ENCODE measurements at places on chromosomes 2 and 18. TPM values are rescaled to one million over a fixed set of nuclear protein-coding genes. Genes with fewer than 3 reads are reported as not detected.
A peak's percentile ranks its signal among the peaks of the same experiment; 100 is the strongest.

CD8B gene
- not detected for total RNA-seq

FBXO15 gene
- total RNA-seq, result 0.51 TPM

WIPF1 gene
- total RNA-seq, result 11.9 TPM

CHRNA1 gene
- 541 TPM for total RNA-seq

SULT1C4 gene
- total RNA-seq, result not detected

RASGRP3 gene
- total RNA-seq, result 9.4 TPM

MRO gene
- total RNA-seq, result not detected

FKBP7 gene
- 51.6 TPM for total RNA-seq

SUCLG1 gene
- 49.6 TPM for total RNA-seq

C2orf69 gene
- total RNA-seq, result 23.2 TPM

TXNDC2 gene
- total RNA-seq, result 0.63 TPM

DNA sequence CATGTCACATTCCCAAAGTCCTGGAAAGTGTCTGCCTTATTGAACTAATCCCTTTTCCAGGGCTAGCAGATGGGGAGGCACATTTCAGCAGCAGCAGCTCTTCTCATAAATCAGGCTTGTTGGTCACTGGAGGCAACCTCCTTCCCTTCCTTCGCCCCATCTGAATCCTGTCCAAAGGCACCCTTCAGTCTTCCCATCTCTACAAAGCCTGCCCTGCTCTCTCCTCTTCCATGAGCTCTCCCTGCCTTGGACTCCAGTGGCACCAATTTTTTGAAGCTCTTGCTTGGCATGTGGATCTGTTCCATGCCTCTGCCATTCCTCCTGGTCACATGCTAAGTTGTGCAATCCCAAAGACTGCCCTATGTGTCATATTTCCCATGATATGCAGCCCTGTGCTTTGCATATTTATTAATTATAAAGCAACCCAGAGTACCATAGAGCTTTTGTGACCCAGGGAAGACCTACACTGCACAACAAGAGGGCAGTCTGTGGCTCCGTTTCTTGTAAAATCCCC, 70.3 kb downstream of the ANTXR1 start:
- peak; percentile 68 for DNase-seq

GRCh38 chr18:11047156-11047555, 102.2 kb downstream of the PIEZO2 start:
- peak; percentile 22 for DNase-seq

DNA sequence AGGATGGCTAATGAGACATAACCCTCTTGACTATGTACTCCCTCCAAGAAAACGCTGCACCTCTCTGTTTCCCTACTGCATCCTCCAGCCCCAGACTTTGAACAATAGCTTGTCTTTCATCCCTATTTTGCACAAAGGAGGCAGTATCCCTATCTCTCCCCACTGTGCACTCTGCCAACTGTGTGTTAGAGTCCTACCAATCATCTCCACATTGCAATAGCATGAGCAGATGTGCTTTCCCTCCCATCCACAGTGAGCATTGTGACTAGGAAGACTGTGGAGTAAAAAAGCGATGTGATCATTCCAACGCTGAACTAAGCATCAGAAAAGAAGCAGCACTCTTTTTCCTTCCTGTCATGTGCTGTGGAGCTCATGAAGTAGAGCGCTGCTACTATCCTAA, 206.3 kb upstream of the GULP1 start:
- no peak for DNase-seq

GRCh38 chr2:38581193-38582147, 21.3 kb downstream of the HNRNPLL start:
- DNase-seq, result peak; percentile 73

DNA sequence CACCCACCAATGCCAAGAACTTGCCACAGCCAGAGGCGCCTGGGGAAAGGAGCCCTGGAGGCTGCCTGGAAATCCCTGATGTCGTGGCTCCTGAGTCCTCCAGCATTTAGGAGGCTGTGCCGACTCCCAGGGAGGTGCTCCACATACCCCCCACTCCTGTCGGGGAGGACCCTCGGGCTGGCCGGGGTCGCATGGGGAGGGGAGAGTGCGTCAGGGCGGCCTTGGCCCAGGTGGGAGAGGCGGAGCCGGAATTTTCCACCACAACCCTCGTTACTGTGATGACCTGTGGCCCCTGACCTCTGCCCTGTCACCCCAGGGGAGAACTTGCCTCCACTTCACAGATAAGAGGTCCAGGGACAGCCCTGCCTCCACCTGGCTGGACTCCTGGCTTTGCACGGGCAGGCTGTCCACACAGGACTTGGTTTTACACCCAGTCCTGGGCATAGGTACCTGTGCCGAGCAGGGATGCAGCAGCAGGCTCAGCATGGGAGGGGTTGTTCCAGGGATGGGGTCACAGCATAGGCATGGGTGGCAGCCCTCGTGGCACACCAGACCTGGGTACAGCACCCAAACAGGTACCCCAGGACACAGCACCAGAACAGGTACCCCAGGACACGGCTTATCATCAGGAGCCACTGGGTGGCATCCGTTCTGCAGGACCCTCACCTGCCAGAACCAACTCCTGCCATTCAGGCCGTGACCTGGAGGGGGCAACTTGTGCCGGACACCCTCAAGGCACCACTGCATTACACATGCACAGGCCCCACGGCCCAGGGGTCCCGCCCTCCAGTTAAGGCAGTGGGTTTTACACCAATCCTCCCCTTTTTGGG, 12.3 kb upstream of the AGXT start:
- no peak for DNase-seq

GRCh38 chr2:30686000-30686399, 121.2 kb downstream of the CAPN13 start:
- DNase-seq, result no peak

DNA sequence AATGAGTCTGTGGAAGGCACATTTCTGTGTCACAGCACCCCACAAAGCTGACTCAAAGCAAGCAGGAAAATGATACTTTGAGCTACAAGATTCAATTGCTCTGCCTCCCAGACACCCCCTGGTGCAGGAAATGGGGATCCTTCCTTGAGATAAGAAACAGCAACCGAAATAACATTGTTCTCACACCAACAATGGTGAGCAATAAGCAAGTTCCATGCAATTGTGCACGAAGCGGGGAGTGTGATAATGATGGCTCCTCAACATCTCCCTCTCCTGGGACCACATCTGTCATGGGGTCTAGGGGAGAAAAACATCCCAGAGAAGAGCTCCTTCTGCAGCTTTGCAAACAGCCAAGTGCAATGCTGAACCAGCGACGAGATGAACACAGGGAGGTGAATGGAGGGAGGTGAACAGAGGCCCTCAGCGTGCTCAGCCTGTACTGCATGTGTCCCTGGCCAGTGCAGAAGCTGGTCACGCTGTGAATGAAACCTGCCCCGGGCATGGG, 67.7 kb downstream of the PDCL3 start:
- no peak for DNase-seq

GRCh38 chr2:25332571-25332970, 9.2 kb downstream of the DNMT3A start:
- no peak for DNase-seq

DNA sequence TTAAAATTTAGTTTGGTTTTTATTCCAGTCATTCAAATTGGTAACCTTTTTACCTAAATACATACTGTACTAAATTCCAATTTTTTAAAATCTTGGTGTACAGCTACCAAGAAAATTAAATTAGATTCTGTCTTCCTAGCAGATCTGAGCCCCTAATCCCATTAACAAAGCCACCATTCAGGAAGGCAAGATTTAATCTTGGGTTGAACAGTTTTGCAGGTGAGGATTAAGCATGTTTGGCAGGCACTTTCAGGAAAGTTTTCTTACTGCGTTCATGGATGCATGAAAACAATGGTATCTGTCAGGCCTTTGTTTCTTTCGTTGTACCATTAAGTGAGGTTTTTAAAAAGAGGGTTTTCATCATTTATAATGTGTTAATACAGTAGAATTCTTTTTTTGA, 32.8 kb downstream of the ITPRID2 start:
- no peak for DNase-seq

DNA sequence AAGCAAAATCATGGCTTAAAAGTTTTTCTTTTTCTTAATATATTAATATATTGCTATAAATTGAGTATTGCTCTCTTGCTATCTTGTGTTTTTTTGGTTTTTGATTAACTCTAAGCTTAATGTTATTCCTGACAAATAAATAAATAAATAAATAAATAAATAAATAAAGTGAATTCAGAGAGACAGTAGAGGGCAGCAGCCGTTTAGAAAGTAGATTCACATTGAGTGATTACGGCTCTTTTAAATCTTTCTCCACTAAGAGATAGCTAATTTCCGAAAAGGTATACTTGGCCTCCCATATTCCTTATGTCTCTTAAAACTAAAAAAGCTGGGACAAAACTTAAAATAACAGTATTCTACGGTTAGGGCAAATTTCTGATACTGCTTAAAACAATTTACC, 34.3 kb downstream of the MSH2 start:
- DNase-seq, result peak; percentile 41

DNA sequence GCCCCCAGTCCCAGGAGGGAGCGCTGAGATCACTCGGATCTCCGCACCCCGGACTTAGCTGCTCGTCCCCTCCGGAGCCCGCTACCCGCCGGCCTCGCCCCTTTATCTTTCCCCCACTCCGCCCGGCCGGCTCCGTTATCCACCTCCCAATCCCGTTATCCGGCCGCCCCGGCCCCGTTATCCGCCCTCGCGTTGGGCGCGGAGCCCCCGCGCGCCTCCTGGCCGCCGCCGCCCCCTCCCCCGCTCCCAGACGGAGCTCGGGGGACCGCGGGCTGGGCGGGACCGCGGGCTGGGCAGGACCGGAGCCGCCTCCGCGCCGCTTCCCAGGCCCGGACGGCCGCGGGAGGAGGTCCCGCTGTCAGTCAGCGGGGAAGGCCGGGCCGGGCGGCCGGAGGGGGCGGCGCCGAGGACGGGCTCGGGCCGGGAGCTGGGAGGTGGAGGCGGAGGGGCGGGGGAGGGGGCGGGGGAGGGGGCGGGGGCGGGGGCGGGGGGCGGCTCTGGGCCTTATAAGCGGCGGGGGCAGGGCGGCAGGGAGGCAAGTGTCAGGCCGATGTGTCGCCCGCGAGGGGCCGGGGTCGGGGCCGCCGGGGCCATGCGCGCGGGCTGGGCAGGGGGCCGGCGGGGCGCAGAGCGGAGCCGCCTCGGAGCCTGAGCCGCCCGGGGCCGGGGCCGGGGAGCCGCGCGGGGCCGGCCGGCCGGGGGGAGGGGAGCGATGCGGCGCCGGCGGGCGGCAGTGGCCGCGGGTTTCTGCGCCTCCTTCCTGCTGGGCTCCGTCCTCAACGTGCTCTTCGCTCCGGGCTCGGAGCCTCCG, at the start of gene PKDCC:
TSS of gene PKDCC (plus strand) at position 534 of the 811 bp plus-strand sequence. CDS start at position 713, 179 bp downstream.
- peak; percentile 67 for DNase-seq

GRCh38 chr2:69816923-69817542, 12.4 kb upstream of the GMCL1 start:
- DNase-seq, result peak; percentile 87
